Cerebellar nuclear complex (tissue), 1 donor: ENCODE measurements at places on chromosomes 11 and 22.

GRCh38 chr11:22208151-22208858 lies 15.4 kb downstream of the ANO5 start:
- no peak for DNase-seq

DNA sequence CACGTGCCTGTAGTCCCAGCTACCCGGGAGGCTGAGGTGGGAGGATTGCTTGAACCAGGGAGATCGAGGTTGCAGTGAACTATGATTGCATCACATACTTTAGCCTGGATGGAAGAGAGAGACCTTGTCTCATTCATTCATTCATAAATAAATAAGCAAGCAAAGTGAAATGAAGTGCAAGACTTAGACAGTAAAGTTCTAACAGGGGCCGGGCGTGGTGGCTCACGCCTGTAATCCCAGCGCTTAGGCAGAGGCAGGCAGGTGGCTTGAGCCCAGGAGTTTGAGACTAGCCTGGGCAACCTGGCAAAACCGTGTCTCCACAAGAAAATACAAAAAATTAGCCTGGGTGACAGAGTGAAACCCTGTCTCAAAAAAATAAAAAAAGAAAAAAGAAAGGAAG lies 1.6 kb upstream of the ZNF280A start:
- DNase-seq: no peak

- DNase-seq: no peak
Measured at GRCh38 chr11:115616971-115617370, 112.8 kb upstream of the CADM1 start.

DNA sequence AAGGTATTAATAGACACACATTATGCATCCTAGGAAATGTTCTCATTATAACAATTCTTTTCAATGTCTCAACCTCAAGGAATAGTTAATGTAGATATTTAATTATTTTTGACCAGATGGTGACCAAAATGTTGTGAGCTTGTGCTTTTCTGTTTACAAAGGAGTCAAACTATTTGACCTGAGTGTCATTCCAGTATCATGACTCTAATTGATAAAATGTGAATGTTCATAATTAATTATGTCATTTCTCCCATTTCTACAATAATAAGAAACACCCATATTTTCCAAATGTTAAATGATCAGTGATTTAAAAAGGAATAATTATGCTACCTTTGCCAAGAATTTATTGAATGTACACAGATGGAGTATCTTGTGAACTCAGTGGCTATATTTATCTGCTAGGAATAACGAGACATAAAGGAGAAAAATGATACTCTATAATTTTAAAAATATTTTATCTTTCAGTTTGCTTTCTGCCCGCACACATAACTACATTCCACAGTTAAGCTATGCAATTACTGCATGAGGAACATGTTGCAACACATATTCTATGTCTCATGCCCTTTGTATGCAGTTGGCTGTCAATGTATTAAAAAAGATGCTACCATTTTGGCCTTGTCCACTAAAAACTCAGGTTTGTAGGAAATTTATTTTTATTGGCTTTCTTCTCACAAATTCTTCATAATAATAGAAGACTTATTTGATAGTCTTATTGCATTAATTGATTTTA lies 376.7 kb upstream of the CCDC179 start:
- no peak for DNase-seq

- DNase-seq: no peak
Measured at GRCh38 chr11:93700830-93701229, 39.3 kb downstream of the CEP295 start.

GRCh38 chr11:83480251-83480650 lies 194.1 kb upstream of the CCDC90B start:
- no peak for DNase-seq

- DNase-seq: no peak
Measured at GRCh38 chr22:50252082-50253045, 1.3 kb upstream of the HDAC10 start.

DNA sequence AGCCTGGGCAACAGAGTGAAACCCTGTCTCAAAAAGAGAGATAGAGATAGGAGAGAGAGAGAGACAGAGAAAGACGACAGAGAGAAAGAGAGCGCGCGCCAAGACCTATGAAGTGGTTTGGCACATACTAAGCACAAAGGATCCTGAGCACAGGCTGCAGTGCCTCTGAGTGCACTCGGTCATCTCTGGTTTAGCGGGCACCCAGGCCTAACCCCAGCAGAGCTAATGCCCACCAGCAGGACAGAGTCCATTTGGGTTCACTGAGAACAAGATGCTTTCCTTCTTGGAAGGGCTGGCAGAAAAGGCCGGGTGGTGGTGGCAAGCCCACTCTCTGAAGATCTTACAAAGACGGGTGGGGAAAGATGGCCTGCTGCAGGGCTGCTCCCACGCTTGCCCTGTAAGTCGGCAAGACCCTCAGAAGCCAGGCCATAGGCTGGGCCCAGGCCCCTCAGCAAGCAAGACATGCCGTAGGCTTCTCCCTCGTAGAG lies 3.3 kb downstream of the SCARF2 start:
- DNase-seq: no peak

DNA sequence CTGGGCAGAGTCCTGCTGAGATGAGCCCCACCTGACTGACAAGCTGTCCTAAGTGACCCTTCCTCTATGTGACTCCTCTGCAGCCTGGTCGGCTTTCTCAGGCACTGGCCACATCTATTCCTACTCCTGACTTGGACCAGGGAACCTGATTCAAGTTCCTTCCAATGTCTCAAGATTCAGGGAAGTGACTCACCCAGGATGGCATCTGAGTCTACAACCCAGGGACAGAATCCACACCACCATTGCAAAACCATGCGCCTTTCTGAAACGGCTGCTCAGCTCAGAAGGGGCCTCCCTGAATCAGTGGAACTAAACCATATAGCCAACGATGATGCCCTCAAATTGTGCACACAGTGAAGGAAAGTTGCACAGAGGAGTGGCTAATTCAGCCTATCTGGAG lies 63.9 kb upstream of the CSNK2A3 start:
- DNase-seq: no peak

DNA sequence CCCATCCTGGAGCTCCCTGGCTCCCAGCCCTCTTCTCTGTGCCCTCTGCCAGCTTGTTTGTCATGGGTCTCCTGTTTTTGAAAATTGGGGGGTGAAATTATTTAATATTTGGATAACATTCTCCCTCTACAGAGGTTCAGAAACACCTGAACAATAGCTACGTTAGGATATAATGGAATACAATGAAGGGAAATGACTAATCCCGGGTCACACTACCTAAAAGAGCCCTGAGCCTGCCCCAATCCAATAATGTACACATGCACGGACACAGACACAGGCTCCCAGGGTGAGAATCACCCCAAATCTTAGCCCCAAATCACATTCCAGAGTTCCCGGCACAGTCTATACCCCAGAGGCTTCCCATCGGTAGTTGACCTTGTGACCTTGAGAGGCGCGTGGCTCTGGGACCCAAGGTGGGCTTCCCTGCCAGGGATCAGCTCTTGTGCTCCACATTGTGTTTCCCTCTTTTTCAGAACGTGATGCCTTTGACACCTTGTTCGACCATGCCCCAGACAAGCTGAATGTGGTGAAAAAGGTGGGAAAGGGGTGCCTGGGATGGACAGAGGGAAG lies 135.5 kb downstream of the PARVA start:
- DNase-seq: no peak

GRCh38 chr11:62682518-62682917 lies 3.6 kb upstream of the UBXN1 start:
- no peak for DNase-seq

DNA sequence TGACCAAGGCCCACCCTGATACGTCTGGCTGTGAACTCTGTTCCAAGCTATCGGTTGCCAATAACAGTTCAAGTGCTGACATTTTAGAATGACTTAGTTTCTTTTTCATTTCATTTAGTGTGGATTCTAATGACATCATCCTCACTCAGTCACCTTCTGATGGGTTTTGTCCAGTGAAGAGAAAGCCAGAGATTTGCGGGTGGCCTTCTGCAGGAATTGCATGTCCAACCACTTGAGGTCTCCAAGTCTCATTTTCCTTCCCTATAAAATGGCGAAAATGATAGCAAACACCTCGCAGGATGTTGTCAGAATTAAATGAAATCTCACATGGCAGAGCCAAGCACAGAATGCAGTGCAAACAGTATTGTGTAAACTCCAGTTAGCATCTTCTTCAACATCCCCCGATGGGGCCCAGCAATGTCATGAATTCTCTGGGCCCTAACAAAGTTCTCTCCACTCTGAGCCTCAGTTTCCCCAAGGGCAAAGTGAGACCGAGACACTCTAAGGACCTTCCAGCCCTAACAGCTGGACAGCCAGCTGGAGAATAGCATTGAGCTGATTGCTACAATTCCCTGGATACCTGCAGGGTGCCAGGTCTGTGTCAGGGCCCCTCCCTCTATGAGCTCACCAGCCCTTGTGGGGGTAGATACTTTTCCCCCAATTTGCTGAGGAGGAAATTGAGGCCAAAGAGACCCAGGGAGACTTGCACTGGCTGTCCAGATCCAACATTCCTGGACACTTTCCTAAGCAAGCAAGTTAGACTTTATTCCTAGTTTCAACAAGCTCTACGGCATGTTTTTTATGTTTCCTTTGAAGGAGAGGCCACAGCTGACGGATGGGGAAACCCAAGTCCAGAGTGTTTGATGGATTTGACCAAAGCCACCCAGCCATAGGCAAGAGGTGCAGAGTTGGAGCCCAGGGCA lies 286.7 kb downstream of the MN1 start:
- DNase-seq: no peak

- no peak for DNase-seq
Measured at GRCh38 chr11:82901922-82902485, 468 bp downstream of the DDIAS start.

DNA sequence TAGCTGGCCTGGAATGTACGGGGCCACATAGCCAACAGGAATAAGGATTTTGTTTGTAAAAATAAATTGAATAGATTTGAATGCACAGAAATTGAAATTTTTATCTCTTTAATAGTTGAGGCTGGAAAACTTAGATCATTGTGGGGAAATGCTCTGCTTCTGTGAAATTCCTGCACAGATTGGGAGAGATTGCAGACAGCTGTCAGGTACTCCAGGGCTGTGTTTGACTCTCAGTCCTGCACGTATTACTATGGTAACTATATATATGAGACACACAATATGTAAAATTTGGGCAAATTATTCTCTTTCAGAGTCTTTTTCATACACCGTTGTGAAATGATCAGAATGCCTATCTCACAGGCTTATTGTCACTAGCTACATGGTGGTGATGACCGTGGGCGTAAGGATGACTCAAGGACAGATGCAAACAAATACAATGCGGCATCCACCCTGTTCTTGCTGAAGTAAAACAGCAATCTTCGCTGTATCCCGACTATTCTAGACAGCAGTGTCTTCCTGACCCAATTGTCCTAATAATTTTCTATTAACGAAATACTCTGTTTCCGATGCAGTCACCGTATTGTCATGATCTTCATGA lies 79.4 kb downstream of the ZC3H12C start:
- DNase-seq: no peak

DNA sequence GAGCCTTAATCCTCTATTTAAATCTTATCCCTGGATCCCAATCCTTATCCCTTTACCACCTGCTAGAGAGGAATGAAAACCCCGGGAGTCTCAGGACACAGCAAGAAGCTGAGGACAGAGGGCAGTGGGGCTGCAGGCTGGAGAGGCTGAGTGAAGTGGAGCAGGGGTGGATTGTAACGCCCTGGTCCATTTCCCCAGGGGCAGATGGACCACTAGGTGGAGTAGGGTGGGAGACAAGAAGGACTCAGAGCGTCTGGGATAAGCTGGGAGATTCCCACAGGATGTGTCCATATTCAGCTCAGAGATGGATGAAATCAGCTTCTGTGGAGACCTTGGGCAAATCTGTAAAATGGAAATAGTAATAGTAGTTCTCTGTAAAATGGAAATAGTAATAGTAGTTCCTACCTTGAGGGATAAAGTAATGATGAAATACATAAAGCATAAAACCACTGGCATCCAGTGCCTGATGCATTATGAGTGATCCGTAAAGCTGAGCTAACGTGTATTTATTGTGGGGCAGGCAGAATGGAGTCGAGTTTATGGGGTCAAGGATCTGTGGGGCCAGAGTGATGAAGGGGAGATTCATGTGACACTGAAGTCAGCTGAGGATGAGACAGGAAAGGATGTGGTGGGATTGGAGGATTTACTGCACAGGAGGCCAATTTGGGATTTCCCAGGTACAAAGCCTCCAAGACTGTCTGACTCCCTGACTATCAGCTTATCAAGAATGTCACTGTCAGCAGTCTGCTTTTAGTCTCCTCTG lies 1.9 kb upstream of the ROBO4 start:
- DNase-seq: no peak

DNA sequence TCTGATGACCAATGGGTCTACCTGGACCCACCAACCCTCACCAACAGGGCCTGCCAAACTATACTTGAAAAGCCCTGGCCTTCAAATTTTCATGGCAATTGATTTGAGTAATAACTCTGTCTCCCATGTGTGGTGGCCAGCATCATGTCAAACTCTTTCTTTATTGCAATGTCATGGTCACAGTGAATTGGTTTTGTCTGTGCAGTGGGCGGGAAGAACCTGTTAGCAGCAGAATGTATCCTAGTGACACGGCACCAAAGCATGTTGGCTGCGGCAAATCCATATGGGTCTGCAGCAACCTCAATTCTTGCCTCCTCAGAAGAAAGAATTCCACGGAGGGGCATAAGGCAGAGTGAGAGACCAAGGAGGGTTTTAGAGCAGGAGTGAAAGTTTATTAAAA lies 19.6 kb upstream of the TMEM123 start:
- DNase-seq: no peak

- no peak for DNase-seq
Measured at GRCh38 chr22:40721266-40721665, 42.0 kb downstream of the MCHR1 start.

DNA sequence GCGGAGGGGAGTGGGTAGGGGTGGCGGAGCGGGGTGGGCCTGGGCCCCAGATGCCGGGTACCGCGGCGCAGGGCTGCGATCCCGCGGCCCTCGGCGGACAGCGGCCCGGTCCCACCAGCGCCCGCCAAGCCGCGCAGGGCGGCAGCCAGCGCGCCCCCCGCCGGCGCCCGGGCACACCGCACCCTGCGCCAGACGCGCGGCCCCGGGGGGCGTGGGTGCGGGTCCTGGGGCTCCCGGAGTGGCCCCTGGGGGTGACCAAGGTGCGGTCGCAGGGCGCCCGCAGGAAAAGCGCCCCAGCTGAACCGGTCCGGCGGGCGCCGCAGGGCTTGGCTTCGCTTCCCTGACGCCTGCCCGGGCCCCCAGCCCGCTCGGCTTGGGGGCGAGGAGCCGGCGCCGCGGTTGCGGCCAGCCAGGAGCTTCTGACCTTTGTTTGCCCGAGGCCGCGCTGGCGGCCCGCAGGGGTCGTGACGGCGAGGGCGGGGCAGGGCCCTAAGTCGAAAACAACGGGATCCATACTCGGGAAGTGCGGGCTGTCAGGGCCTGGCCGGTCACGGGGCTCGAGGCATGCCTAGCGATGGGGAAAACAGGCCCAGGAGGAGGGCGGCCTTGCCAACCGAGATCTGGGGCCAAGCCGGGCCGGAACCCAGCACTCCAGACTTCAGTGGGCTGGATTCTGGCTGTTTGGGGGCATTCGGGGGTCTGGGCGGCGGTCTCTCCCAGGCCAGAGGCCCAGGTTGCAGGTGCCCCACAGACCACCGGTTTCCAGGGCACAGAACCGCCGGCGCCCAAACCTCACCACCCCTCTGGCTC lies 581 bp upstream of the AP5B1 start:
- no peak for DNase-seq
